IPS-NIHi11 (cell line): ENCODE measurements at places on chromosomes 13 and 19.

- no peak for DNase-seq
These were observed 2.7 kb downstream of the ADGRE5 start for GRCh38 chr19:14383661-14384555.

GRCh38 chr13:75365724-75366173 is 116.2 kb downstream of the TBC1D4 start:
- no peak for DNase-seq

DNA sequence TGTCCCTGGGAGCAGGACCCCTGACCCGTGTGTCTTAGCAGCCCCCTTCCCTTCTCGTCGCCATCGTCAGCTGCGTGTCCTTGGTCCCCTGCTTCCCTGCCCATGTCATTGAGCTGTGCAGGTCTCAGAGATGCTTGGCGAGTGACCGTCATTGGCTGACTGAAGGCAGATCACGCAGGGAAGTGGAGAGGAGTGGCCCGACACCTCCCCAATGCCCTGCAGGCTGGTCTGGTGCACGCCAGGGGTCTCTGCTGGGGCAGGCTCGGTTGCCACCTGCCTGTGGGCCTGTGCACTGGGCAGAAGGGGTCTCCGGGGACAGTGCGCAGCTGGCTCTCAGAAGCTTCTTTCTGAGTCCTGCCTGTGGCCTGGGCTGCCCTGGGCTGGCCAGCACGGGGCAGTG is 6.2 kb downstream of the GNA11 start:
- DNase-seq, result no peak

GRCh38 chr13:112113851-112114250 is 46.9 kb downstream of the SOX1 start:
- no peak for DNase-seq

- no peak for DNase-seq
These were observed 6.1 kb upstream of the BTBD2 start for GRCh38 chr19:2021453-2022140.

- no peak for DNase-seq
These were observed 733.9 kb upstream of the KLHL1 start for GRCh38 chr13:70842062-70842644.

GRCh38 chr13:80040196-80040980 is 300.5 kb downstream of the SPRY2 start:
- DNase-seq, result no peak

GRCh38 chr13:74005320-74006157 is 128.7 kb downstream of the KLF12 start:
- DNase-seq, result no peak

DNA sequence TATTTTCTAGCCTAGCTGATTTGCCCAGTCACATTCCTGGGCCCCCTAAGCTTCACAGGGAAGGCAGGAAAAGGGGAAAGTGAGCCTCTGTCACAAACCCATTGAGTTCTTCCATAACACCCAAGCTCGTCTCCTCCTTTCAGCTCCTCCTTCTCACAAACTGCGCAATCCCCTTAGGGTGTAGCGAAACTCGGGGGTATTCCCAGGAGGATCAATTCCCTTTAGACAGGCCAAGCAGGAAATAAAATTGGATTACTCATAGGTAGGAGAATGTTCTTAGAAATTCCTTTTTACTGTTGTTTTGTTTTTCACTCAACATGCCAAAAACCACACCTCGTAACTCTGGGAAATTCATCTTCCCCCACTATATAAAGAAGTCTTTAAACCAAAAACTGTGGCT is 139.3 kb downstream of the IRS2 start:
- DNase-seq, result no peak

- DNase-seq, result no peak
These were observed 183.4 kb downstream of the RBM26 start for GRCh38 chr13:79222427-79223205.

GRCh38 chr19:2503521-2504109 is 27.7 kb downstream of the GADD45B start:
- peak; percentile 69 for DNase-seq

- peak; percentile 93 for DNase-seq
These were observed 12.6 kb upstream of the ZNF414 start for GRCh38 chr19:8526345-8527091.
